ENCODE measurements at places on chromosomes 7 and 10.

- DNase-seq = no peak
These were observed 1336.0 kb upstream of the CELF2 start for GRCh38 chr10:9681655-9682054.

GRCh38 chr7:33200282-33200681, 70.9 kb downstream of the BBS9 start:
- DNase-seq = no peak

- no peak for DNase-seq
These were observed 331.1 kb downstream of the WDR11 start for GRCh38 chr10:121182219-121182618.

DNA sequence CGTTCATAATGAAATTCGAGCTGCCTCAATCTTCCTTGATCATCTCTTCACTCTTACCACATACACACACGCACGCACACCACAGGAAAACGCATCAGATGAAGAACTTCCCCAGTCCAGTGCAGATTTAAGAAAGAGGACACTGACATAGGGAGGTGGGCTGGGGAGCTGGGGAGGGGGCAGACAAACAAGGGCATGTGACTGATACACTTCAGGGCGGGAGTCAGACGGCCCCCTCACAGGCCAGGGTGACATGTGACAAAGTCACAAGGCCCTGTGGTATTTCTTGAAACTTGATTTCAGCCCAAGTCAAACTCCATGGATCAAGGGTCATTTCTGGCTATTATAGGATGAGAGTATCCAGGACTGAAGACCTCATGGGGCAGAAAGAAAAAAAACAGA, 82.6 kb downstream of the KCNMA1 start:
- no peak for DNase-seq

DNA sequence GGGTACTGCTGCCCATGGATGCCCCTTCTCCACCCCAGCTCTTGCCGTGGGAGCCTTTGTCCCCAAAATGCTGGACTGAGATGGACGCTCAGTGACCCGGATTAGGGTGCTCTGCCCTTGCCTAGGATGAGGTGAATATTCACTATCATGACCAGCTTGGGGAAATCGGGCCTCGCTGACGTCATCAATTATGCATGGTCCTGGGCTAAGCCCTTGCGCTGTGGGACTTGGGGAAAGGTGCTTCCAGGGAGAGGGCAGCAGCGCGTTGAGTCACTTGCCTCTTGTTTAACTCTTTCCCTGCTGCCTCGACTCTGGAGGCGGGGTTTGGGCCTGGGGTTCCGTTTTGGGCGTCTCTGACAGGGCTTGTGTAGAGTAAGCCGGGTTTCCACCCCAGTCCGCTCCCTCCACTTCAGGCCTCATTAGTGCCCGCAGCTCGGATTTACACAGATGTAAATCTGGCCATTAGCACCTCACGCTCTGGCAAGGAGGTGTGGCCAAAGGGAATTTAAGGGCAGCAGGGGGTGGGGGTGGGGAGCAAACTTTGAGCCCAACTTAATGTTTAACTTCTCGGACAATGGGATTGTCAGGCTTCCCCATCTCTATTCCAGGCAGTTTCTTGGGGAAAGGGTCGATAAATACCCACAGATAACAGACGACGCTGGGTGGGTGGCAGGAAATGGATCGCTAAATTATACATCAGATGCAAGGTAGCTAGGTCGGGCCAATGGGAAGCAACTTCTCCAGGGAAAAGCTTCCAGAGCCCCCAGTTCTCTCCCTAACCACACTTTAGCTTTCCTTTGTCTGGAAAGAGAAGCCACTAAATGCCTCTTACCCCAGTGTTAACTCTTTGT, 51.3 kb upstream of the TCF7L2 start:
- peak; percentile 82 for DNase-seq

GRCh38 chr10:78981970-78982281, 86.8 kb upstream of the ZMIZ1 start:
- DNase-seq = peak; percentile 83

DNA sequence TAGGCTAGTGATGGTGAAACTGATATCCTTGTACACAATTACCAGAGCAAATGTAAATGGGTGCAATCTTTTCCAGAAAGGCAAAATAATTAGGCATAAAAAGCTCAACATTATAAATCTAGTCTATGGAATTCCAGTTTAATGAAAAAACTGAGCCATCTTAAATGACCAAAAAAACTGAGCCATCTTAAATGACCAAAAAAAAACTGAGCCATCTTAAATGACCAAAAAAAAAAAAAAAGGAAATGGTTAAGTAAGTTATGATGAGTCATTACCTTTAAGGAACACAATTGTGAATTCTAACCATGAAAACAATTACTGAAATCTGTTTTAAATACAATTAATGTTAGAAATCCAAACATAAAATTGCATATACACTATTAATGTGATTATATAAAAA, 25.3 kb downstream of the USP6NL start:
- DNase-seq = no peak

DNA sequence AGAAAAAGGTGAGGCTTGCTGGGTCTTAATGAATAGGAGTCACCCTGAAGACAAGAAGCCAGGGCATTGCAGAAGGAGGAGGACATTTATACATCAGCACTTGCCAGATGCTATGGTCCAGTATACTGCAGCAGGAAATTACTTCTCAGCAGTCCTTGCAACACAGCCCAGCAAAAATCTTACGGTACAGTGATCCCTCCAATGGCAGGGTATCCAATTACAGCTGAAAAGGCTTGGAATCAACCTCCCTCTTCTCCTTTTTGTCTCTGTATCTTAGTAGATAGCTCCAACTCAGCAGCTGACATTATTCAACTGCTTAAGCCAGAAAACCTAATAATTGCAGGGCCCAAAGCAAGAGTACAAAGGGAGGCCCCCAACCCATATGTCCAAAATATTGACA, 128.3 kb upstream of the COBL start:
- no peak for DNase-seq

- no peak for DNase-seq
These were observed 59.0 kb downstream of the GNA12 start for GRCh38 chr7:2785071-2785500.

DNA sequence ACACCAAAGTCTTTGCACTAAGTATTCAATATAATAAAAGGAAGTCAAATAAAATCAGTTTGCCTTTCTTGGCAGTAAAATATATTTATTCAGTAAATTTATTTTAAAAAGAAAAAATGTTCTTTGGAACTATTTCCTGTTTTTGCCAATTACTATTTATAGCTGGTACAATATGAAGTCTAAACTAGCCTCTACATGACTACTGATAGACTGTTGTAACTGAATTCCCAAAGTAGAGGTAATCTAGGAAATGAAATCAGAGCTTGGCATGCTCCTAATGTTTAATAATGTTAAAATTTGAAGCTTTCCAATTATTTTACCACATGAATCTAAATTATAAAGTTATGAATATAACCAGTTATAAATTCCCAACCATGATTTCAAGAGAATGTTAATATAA, 385.5 kb downstream of the SEMA3D start:
- DNase-seq = no peak

GRCh38 chr7:26385240-26385639, 93.6 kb downstream of the SNX10 start:
- no peak for DNase-seq

GRCh38 chr7:136064081-136064480, 86.9 kb upstream of the MTPN start:
- no peak for DNase-seq

DNA sequence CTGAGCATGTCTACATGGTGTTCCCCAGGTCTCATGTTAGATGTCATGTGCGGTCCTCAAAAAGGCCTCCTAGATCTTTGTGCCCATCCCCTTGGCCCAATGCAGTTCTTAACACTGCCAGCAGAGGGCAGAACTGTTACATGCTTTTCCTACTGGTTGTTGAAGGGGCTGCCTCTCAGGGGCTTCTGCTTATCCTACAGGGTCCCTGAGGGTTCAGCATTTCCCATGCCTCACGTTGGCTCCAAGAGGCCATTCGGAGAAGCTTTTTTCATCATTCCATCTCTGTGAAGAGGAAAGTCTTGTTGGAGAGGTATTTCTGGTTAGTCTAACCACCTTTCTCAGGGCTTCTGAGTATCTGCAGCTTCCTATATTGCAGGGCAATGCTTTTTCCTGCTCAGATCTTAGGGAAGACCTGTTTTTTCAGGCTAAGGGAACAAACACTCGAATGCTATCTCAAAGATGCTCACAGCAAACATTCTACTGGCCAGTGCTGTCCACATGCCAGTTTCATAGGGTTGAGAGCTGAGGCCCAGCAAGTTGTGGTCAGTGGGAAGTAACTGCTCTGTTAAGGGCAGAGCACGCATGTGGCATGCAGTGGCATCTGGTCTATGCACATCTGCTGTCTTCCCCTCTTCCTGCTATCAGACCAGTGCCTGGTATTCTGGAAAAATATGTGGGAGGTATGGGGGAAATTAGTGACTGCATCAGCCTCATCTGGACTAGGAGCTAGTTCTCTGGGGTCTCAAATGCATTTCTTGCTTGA, 31.5 kb downstream of the MBL2 start:
- peak; percentile 87 for DNase-seq

DNA sequence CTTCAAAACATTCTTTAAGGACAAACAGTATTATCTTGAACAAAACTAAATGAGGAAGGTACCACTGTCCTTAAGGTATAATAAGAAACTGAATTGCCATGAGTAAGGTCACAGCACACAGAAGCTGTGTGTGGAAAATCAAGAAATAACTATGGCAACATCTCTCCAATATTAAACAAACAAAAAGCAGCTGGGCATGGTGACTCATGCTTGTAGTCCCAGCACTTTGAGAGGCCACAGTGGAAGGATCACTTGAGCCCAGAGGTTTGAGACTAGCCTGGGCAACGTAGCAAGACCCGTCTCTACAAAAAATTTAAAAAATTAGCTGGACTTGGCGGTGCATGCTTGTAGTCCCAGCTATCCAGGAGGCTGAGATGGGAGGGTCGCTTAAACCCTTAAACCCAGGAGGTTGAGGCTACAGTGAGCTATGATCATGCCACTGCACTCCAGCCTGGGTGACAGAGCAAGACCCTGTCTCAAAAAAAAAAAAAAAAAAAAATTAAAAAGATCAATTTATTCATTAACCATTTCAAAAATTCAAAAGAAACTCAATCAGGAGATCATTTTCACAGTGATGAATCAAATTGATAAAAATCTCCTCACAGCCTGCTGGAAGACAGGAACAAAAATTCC, 195.4 kb downstream of the SKIDA1 start:
- no peak for DNase-seq

GRCh38 chr10:52853704-52854103, 81.1 kb upstream of the MBL2 start:
- no peak for DNase-seq

- no peak for DNase-seq
These were observed 173.3 kb upstream of the BET1 start for GRCh38 chr7:94177441-94177840.

DNA sequence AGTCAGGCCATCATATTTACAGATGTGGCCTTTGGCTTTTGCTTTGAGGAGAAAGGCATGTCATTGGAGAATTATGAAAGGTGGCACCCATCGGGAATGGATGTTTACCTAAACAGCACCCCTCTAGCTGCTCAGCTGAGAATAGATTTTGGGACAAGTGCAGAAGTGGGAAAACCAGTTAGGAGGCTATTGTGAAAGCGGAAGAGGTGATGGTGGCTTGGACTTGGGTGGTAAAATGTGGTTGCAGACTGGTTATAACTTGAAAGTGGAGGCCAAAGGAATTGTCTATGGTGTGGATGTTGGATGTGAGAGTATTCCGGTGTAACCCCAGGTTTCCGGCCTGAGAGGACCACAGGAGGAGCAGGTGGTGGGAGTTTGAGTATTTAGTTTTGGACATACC, 5.2 kb upstream of the SLC12A9 start:
- no peak for DNase-seq

DNA sequence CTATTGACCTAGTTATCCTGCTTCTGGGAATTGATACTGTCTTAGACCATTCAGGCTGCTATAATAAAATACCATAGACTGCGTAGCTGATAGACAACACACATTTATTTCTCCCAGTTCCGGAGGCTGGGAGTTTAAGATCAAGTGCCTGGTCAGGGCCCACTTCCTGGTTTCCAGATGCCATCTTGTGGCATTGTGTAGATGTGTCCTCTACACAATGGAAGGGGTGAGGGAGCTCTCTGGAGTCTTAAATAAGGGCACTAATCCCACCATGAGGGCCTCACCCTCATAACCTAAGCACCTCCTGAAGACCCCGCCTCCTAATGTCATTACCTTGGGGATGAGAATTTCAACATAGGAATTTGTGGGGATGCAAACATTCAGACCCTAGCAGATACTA, 62.4 kb downstream of the SLC35B4 start:
- no peak for DNase-seq
